ENCODE measurements at places on chromosomes 4 and X.

DNA sequence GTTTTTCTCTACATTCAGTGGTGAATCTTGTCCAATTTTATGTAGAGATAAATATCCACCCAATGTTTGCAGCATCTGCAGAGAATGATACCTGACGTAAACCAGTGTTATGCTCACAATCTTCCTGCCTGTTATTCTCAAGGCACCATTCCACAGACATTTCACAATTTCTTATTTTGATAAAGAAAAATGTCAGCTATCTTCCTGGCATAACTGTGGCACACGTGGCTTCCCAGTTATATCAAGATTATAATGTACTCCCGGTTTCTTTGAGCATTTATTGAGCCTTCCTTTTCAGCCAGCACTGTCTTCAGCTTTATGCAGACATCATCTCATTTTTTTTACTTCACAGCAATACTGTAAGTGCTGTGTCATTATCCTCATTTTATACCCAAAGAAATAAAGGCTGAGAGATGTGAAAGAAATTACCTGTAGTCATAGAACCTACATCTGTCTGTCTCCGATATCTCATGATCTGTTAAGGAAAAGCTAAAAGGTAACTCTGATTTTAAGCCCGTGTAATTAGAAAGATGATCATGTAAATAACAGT, 1300.8 kb upstream of the TENM3 start:
- no peak for DNase-seq
- H3K4me1 ChIP-seq: no peaks in the 10 kb centered on the region
- H3K27me3 ChIP-seq: no peaks in the 10 kb centered on the region
- H3K36me3 ChIP-seq: no peaks in the 10 kb centered on the region
- H3K4me3 ChIP-seq: no peak overlapping the region

GRCh38 chr4:76206222-76206942, 7.2 kb downstream of the SCARB2 start:
- no peak for DNase-seq
- H3K4me1 ChIP-seq: peaks cover 11% of the 10 kb centered on the region
- H3K27me3 ChIP-seq: no peaks in the 10 kb centered on the region
- H3K4me3 ChIP-seq: no peak overlapping the region
- H3K36me3 ChIP-seq: no peaks in the 10 kb centered on the region

DNA sequence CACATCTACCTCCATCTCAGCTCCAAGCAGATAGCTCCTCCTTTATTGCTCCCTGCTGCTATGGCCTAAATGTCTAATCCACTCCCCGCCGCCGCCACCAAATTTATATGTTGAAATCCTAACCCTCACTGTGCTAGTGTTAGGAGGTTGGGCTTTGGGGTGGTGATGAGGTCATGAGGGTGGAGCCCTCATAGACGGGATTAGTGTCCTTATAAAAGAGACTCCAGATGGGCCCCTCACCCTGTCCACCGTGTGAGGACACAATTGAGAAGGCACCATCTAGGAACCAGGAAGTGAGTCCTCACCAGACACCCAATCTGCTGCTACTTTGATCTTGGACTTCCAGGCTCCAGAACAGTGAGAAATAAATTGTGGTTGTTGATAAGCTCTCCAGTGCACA, 13.6 kb upstream of the TBC1D14 start:
- no peaks in the 10 kb centered on the region for H3K27me3 ChIP-seq
- H3K4me3 ChIP-seq: no peak overlapping the region
- no peak overlapping the region for H3K27ac ChIP-seq
- H3K36me3 ChIP-seq: peaks cover 8% of the 10 kb centered on the region

GRCh38 chr4:56149591-56149990, 200.8 kb downstream of the CEP135 start:
- no peaks in the 10 kb centered on the region for H3K36me3 ChIP-seq
- H3K27me3 ChIP-seq: peaks cover 4% of the 10 kb centered on the region
- no peak for DNase-seq

All from activated T-helper 1 cell treated with anti-CD3 and anti-CD28 coated beads, Interleukin-12 subunit alpha, Interleukin-12 subunit beta, Interleukin-2, Interleukin-4 antibody, amounts not matched to agents 30 ng/mL and 10 ng/mL and 1 ng/mL, durations not matched to agents 14 hours and 24 hours and 36 hours (primary cell).